ENCODE measurements at places on chromosomes 12 and 14. TPM values are rescaled to one million over a fixed set of nuclear protein-coding genes. Genes with fewer than 3 reads are reported as not detected.

GRCh38 chr12:76049575-76050251, 18.1 kb upstream of the PHLDA1 start:
- DNase-seq, result no peak

FAR2 gene
- 4.9 TPM for total RNA-seq

DNA sequence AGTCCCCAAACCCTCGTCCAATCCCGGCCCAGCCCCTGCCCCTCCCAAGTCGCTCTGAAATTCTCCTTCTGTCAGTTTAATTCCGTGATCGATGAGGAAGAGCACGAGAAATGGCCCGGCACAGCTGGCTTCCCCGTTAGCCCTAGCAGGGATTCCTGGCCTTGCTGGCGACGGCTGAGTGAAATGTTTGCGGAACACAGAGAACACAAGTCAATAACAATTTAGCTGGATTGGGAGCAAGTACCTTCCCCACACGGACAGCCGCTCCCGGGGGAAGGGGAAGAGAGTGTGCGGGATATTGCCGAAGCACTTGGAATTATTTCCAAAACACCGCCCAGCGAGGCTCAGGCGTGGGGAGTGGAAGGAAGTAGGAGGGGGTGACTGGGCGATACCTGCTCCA, 134.6 kb downstream of the RBM19 start:
- DNase-seq, result no peak

LRRC10 gene
- total RNA-seq, result not detected

KRT72 gene
- 7.7 TPM for total RNA-seq

P2RX2 gene
- total RNA-seq, result not detected

GRCh38 chr12:122799641-122800243, 25.4 kb downstream of the CCDC62 start:
- no peak for DNase-seq

RHEBL1 gene
- total RNA-seq, result 12.7 TPM

DNA sequence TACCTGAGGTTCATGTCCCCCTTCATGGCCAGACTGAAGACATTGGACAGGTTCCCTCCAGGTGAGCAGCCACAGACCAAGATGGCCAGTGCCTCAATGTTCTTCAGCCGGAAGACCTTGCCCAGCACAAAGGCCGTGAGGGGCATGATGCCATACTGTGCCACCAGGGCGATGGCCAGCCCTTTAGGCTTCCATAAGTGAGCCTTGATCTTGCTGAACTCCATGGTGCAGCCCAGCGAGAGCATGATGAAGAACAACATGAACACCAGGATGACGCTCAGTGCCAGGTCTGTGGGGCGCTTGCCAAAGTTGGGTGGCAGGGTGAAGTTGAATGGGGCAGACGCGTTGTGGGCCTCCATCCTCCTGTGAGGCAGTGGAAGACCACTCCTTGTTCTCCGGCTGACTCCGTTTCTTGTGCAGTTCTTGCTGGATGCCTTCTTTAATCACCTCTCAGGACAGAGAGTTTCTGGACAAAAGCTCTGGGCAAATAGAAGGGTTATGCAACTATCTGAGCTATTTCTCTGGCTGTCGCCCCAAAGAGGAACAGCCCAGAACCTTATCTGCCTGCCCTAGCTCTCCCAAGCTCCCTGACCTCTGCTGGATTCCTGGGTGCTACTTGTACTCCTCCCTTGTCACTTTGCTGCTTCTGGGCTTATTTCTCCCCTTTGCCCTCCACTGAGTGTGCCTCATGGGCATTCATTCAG, at the start of gene SLC10A1:
Gene SLC10A1, minus strand, starts transcription at position 445 of the 704 bp plus-strand sequence. Its CDS starts 86 bp downstream, at position 359.
- no peak for DNase-seq

DNA sequence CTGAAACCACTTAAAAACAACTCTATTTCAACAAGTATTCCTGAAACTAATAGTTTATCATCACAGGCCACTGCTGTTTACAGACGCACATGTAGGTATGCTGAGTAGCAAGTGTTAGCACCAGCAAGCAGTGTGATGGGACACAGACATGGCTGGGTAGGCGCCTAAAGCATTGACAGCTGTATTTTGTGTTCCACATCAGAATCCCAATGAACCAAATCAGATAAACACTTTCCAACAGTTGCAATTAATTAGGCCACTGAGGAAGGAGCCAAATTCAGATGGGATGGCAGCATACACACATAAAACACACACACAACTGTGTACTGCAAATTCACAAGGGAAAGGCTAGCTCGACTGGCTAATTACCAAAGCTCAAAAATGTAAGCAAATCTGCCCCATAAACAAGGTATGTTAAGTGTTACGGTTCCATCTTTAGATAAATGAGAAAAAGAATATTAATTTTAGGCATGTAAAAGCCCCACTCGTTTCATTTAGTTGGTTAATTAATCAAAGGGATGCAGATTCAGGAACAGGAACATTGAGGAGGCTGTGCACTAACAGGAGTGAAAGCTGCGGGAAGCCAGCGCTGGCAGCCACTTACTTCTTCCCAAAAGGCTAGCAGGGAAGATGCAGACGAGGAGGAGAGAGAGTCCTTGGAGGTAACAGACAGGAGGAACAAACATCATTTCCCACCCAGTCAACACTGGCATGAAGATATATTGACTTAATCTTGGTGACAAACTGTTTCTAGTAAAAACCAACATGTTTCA, 33.4 kb downstream of the AMN start:
- no peak for DNase-seq

DNA sequence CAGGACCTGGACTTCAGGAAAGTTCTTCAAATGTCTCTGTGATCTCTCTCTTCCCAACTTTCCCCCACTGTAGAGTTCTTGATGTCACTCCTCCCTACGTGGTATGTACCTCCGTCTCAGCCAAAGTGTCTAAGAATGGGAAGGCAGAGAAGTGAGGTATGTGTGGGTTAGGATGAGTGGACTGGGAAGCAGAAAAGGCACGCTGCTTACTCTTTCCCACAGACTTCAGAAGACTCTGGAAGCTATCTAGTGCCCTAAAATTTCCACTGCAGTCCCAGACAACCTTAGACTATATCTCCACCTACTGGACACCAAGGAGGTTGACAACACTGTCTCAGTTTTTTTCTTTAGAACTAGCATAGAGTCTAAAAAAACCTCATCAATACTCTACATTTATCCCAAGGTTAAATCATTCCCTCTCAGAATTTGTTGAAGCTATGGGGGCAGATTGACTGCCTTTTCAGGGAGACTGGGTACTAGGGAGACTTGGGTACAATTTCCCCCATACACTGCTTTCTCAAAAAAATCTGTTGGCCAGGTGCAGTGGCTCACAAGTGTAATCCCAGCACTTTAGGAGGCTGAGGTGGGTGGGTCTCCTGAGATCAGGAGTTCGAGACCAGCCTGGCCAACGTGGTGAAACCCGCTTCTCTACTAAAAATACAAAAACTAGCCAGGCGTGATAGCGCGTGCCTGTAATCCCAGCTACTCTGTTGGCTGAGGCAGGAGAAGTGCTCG, 20.6 kb upstream of the ITGA5 start:
- no peak for DNase-seq

- no peak for DNase-seq
Observed at GRCh38 chr14:23559010-23559925, 3.2 kb downstream of the THTPA start.

MYH6 gene
- total RNA-seq, result 0.60 TPM

- no peak for DNase-seq
Observed at GRCh38 chr12:49946497-49946896, 4.0 kb upstream of the AQP2 start.

DNA sequence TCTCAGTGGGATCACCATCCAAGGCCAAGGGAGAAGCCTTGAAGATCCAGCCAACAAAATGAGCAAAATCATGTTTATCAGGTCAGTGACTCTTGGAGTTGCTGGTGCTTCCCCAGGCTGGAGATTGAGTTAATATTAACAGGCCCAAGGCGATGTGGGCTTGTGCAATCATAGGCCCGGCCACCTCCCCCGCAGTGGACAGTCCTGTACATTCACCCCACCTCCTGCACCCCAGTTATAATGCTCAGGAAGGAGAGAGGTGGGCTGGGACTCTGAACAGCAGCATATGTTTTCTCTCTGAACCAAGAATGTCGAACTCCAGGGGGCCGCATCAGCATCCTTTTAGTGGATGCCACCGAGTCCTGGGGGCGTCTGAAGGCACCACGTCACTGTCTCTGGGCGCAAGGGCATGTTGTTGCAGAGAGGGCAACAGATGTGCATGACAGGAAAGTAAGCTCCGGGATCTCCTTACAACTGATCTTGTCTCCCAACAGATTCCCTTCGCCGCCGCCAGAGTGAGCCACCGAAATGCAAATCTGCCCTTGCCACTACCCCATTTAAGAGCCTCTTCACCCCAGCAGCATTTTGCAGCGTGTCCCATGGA, 32.2 kb upstream of the SERPINA6 start:
- DNase-seq, result no peak

- DNase-seq, result no peak
Observed at GRCh38 chr12:10197879-10198278, 14.8 kb upstream of the GABARAPL1 start.

DNA sequence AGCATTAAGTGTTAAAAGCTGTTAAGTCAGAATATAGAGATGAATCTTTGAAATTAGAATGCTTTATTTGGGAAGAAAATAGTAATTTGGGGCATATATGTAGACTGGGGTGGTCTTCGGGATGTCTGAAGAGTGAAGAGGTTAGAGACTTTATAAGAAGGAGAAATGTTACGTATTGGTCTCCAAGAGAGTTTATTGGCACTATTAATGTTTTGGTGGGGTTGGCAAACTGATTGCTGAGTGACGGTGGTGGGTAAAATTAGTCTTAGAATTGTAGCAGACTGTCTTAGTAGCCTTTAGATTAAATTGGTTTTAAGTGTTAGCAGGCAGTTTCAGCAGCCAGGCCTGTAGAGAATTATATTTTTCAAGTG, 4.9 kb upstream of the ATP23 start:
- DNase-seq, result no peak

CLEC2D gene
- total RNA-seq, result 182 TPM

DNA sequence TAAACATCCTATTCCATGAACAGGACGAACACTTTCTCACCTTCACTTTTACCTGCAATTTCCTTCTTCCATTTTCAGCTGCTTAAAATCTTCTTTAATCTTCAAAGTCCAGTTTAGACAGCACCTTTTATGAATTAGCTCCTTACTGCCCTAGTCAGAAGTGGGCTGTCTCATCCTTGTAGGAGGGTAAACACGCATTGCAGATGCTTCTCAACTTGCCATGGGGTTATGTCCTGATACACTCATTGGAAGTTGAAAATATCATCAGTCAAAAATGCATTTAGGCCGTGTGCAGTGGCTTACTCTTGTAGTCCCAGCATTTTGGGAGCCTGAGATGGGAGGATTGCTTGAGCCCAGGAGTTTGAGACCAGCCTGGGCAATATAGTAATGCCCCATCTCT, 35.2 kb downstream of the HMGA2 start:
- DNase-seq, result no peak

GRCh38 chr14:94992046-94992445, 165.3 kb downstream of the DICER1 start:
- DNase-seq, result no peak

GRCh38 chr14:77861201-77861600, 61.3 kb downstream of the ADCK1 start:
- no peak for DNase-seq

DNA sequence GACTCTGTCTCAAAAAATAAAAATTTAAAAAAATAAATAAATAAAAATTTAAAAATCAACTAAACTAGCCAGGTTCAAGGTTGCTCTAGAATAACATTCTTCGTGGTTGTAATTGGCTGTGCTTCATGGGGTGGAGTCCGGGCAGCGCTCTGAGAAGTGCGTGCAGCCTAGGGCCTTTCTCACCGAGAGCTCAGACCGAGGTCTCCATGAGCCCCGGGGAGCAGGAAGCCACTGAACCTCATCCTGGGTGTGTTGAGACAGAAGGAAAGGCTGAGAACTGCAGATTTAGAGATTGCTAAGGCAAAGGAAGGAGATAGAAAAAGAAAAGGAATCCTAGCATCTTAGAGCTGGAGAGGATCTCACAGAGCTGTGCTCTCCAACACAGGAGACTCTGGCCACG, 14.7 kb downstream of the P2RX4 start:
- DNase-seq, result no peak

DNA sequence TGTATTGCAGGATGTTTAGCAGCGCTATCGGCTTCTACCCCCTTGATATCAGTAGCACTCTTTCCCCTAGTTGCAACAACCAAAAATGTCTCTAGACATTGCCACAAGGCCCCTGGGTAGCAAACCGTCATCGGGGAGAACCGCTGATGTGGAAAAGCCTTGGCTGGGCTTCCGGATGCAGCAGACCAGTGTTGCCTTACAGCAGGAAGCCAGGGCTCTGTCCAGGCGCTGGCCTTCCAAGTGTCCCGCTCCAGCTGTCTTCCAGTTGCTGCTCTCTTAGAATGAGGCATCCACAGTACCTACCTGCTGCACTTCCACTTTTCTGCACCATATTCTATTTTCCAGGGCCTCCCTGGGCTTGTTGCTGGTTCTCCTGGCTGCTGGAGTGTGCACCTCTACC, 22.6 kb upstream of the SLC10A1 start:
- no peak for DNase-seq

NYNRIN gene
- 0.02 TPM for total RNA-seq

GRCh38 chr12:66247741-66248140, 54.6 kb upstream of the HELB start:
- DNase-seq, result no peak

IL26 gene
- not detected for total RNA-seq

GRCh38 chr14:20434701-20435581, 1.0 kb downstream of the KLHL33 start:
- DNase-seq, result no peak

DNA sequence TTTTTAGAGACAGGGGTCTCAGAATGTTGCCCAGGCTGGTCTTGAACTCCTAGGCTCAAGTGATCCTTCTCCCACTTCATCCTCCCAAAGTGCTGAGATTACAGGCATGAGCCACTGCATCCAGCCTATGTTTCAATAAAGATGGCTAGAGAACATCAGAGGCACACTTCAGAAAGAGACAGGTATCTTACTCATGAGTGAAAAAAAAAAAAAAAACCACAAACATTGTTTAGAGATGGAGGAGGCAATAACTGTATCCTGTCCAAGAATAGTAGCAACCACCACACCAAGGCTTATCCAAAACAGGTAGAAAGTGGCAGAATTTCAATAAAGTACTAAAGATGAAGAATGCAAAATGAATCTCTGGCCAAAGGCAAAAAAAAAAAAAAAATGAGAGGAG, 30.3 kb downstream of the EEA1 start:
- DNase-seq, result no peak

GRCh38 chr12:23098110-23098509, 473.1 kb downstream of the ETNK1 start:
- no peak for DNase-seq

NEMP1 gene
- 182 TPM for total RNA-seq

DNA sequence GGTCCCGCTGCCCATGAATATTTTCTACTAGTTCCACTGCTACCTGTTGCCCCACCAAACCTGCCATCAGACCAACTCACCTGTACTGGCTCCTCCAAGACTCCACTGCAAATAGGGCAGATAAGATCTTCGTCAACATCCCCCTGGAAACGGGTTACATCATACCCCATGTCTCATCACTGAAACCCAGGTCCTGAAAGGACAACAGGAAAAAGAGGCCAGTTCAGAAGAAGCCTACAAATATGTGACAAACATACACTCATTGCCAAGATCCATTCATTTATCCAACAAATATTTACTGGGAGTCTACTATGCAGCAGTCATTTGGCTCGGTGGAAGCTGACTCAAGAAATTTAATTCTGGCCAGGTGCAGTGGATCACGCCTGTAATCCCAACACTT, 7.8 kb downstream of the RNF41 start:
- DNase-seq, result no peak

SYT10 gene
- total RNA-seq, result not detected

GRCh38 chr12:6096527-6096926, 27.9 kb downstream of the VWF start:
- DNase-seq, result no peak

CATSPERB gene
- total RNA-seq, result 1.1 TPM

SLC24A4 gene
- not detected for total RNA-seq

All from activated naive CD4-positive, alpha-beta T cell treated with anti-CD3 and anti-CD28 coated beads, Interleukin-2, amount 50 U/mL, for 72 hours (primary cell).